ENCODE measurements at places on chromosomes 13 and 19.

- no peak for DNase-seq
These were observed 74.9 kb upstream of the MTIF3 start for GRCh38 chr13:27524981-27525975.

- peak; percentile 25 for DNase-seq
These were observed 8.0 kb downstream of the NAPSA start for GRCh38 chr19:50357178-50358100.

DNA sequence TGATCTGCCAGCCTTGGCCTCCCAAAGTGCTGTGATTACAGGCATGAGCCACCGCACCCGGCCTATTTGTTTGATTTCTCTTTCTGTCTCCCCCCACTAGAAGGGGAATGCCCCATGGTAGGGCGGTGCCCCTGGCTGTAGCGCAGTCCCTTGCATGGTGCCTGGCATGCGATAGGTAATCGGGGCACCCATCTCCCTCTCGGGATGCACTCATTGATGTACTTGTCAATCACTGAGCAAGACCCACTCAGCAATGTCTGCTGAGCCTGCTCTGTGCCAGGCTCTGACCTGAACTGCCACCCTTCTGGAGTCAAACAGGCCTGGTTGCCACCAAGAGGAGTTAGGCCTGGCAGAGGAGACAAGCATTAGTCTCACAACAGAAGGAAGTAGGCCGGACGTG, 19.8 kb downstream of the DNM2 start:
- no peak for DNase-seq

DNA sequence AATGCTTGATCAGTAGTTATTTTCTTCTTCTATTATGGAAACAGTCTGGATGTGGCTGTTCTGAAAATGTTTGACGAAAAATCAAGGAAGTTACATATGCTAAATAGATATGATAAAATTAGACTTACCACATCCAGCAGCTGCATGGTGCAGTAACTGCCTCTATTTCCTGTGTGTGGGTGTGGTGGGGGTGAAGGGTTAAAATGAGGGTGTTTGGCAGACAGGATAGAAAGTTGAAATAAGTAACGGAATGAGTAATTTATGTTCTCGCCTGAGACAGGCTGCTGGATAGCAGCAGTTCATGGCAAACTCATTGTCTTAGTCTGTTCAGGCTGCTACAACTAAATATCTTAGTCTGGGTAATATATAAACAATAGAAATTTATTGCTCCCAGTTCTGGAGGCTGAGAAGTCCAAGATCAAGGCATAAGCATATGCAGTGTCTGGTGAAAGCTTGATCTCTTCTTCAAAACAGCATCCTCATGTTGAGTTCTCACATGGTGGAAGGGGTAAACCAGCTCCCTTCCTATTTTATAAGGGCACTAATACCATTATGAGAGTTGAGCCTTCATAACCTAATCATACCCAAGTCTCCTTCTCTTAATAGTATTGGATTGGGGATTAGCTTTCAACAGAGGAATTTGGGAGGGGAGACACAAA, 1248.9 kb downstream of the SLITRK5 start:
- no peak for DNase-seq

GRCh38 chr13:32224916-32225315, 90.2 kb downstream of the ZAR1L start:
- no peak for DNase-seq

DNA sequence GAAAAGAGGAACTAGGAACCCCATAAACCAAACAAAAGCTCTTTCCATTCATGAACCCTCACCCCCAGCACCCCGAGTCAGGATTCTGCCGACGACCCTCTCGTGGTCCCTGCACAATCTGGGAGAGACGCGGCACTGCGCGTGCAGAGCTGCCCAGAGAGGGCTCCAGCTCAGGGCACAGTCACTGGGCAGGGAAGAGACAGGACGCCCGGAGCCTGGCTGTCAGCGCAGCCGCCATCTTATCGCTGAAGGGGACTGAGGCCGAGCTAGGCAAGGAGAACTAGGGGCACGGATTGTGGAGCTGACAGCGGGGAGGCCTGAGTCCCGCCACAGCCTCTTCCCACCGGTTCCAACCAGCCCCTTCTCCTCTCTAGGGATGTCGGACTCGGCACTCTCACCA, 349 bp downstream of the ZNF98 start:
- DNase-seq, result no peak

GRCh38 chr13:38350114-38350617, 515 bp downstream of the UFM1 start:
- peak; percentile 6 for DNase-seq
